ENCODE measurements at places on chromosomes 13 and 19.

GRCh38 chr13:97497400-97497799, 63.4 kb downstream of the RAP2A start:
- DNase-seq = no peak

GRCh38 chr13:26897706-26898550, 137.3 kb upstream of the GPR12 start:
- DNase-seq = no peak

DNA sequence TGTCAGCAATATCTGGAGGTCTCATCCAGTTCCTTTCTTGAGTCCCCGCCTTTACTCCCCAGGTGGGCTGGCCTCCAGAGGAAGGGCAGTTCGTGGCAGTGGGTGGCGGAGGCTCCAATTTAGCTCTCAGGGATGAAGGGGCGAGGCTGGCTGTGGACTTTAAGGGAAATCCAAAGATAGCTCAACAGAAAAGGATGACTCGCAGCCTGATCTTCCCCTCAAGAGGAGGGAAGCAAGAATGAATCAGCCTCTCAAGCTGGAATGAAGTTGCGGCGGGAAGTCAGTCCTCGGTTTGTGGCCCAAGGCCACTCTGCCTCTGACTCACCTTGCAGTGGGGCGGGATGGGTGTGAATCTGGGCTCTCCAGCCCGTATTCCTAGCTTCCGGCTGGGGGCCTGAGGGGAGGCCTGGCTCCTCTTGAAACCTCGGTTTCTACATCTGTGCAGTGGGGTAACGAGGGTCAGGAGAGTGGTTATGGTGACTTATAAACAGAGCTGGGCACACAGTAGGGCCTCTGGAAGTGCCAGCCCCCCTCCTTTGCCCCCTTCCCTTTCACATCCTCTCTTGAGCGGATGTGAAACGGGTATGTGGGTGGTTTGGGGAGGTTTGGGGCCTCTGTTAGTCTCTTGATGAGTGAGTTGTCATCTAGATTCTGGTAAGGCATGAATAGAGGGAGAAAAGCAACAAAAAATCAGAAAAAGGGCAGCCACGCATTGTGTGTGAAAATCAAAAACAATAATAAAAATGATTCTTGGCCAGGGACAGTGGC, 10.5 kb upstream of the SMG9 start:
- DNase-seq = no peak

DNA sequence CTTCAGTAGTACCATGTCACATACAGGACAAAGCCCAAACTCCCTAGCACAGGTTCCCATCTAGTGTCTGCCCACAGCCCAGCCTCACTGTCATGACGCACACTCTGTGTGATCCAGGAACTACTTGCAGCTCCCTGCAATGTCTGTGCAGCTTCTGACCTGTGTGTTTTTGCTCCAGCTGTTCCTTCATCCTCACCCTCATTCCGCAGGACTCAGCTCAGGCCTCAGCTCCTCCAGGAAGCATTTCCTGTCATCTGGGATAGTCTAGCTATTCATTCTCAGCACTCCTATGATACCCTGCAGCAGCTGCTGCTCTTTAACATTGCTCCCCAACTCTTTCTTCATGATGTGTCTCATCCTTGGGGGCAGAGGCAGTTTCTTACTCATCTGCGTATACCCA, 56.1 kb downstream of the ENOX1 start:
- no peak for DNase-seq

- DNase-seq = no peak
These were observed 1.6 kb downstream of the RPL18 start for GRCh38 chr19:48617146-48617937.

DNA sequence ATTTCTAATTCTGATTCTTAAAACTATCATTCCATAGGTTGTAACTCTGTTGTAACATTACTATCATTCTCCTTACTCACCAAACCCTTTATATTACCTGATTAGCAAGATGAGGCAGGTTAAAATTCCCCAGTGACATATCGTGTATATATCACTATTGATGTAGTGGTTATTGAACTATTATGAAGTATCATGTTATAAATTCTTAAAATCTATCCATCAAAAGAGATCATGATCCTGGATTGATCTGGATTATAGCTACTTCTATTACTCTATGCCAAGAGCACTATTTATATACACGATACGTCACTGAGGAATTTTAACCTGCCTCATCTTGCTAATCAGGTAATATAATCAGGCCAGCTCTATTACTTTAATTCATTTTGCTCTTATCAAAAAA, 533.9 kb downstream of the SLITRK6 start:
- no peak for DNase-seq

DNA sequence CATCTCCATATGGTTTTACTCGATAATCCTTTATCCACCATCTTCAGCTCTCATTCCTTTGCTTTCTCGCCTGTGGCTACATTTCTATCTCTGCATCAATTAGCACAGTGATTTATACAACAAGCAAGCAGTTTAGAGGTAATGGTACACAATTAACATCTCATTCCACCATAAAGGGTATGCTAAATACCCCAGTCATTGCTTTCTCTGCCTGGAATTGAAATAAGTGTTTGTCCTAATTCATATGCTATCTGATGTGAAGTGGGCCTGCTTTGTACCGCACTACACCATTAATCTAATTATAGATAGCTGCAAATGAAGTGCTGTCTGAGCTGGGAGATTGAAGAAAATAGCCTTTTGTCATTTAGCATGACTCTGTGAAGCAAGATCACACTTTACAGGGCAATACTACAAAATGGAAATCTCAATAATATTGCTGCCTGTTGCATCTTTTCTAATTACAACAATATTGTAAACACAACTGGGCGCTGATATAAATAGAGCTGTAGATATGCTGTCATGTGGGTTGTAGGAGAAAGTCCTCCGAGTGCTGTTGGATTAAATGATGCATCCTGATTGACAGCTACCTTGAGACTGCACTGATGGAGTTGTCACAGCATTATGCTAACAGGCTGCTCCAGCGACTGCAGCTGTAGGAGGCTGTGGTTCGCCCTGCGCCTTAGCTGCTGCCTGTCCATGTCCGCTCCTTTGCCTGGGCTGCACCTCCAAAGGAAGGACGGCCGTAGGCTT, 78.2 kb downstream of the GGACT start:
- DNase-seq = no peak

DNA sequence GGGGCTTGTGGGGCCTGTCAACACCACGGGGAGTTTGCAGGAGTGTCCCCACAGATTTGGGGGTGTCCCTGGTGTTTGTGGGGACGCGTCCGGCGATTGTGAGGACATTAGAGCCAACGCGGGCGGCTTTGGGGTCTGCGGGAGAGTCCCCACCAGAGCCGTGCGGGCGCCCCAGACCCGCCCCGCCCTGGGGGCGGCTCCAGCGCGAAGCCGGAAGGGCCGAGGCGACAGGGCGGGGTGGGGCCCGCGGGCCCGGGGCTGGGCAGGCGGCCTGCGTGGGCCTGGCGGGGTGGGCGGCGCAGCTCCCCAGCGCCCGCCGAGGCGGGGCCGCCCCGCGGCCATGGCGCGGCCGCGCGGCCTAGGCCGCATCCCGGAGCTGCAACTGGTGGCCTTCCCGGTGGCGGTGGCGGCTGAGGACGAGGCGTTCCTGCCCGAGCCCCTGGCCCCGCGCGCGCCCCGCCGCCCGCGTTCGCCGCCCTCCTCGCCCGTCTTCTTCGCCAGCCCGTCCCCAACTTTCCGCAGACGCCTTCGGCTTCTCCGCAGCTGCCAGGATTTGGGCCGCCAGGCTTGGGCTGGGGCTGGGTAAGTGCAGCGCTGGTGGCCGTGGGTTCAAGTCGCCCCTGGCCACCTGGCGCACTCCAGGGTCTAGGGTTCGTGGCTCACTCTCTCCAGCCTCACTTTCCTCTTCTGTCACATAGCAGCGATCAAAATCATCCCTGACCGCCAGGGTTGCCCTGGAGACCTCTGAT, 10.3 kb downstream of the PDE4A start:
- DNase-seq = no peak

DNA sequence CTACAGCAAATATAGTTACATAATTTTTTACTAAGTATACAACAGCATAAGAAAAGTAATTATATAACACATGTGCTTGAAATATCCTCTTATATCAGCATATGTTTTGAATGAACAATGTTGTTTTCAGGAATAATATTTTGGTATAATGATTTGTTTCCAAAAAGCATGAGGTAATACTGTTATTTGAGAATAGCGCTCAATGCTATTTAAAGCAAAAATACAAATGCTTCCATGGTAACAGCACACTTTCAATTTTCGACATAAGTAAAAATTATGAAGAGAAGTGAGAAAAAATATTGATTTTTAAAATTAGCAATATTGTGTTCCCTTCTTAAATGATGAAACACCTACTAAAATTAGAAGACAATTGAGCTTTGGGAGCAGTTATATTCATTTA, 715.9 kb upstream of the ATXN8OS start:
- DNase-seq = no peak

GRCh38 chr19:16249826-16250404, 52.2 kb downstream of the AP1M1 start:
- no peak for DNase-seq

DNA sequence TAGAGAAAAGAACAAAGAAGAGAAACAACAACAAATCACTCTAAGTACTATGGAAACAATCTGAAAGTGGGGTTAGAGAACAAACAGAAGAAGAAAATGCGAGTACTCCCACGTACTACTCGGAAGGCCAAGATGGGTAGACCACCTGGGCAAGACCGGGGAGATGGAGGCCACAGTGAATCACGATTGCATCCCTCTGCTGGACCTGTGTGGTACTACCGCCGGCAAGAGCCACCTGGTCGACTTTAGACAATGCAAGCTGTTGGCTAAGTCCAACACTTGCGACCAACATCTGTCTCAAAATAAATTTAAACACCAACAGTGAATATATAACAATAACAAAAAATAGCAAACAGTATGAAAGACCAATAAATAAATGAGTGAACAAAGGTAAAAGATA, 45.5 kb upstream of the ZNF91 start:
- DNase-seq = no peak

GRCh38 chr19:50968716-50969412, 527 bp downstream of the KLK6 start:
- DNase-seq = no peak

DNA sequence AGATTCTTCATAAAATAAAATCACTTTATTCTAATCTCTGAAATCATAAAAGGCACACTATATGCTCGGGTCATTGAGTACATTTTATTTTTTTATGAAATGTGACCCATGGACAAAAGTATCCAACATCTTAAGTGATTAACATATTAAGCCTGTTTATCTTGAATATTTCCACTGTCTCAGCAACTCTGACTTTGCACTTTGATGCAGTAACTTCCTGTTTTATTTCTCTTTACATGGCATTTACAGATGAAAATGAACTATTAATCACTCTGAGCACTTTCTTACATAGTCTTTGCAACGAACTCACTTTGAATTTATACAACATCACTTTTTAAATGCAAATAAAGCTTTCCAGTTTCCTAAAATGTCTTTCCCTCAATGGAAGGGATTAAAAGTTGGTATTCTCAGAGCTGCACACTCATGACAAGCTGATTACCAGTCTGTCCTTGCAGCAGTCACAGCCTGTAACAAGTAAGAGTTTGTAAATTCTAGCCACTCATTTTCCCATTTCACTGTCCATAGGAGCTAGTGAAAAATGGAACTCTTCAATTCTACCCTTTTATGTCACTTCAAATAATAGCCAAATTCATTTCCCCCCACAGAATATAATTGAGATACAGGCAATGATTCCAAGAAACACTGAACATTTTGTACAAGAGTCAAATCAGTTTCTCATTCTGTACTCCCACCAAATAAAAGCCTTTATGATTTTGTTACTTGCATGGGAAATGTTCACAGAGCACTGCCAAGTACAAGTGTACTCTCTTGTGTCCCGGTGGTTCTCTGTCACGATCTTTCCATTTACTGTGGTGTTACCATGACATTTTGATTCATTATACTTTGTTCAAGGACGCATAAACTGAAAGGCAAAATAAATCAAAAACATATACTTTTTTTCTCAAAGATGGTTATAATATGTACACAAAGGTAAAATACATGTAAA, 1968.9 kb downstream of the PCDH9 start:
- DNase-seq = no peak

GRCh38 chr13:97932647-97933046, 20.8 kb upstream of the IPO5 start:
- no peak for DNase-seq

DNA sequence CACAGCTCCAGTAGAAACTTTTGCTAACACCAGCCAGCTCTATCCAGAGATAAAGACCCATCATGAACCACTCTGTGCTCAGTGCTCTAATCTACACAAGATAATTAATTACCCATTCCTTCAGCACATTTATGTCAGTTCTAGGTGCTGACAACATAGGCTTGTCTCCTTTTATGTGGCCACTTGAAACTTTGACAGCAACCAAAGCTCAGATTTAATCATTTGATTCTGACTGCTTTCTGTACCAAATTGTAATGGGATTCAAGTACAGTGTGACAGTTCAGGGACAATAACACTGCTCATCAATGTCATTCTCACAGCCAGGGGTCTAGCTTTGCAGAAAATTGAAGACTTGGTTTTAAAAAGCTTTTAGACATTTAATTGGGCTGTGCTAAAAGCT, 266.6 kb downstream of the KCTD12 start:
- no peak for DNase-seq

DNA sequence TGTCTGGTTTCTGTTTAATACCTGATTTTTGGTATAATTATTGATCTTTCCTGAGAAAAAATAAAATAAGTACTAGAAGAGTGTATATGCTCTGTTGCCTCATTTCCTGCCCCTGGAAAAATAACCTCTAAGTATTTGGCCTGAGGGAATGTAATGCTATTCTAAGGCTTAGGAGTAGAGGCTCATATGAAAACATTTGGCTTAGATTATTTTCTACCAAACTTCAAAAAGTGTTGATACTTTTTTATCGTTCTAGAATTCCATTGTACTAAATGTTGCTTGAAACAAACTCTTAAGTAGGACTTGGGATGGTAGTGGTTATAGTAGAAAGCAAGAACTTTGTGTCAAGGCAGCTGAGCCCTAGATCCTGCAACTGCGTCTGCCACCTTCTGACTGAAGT, 57.8 kb downstream of the COG3 start:
- DNase-seq = no peak

- DNase-seq = no peak
These were observed 113.9 kb downstream of the SLC7A1 start for GRCh38 chr13:29481603-29482002.

GRCh38 chr19:16671652-16672274, 10.8 kb downstream of the TMEM38A start:
- DNase-seq = no peak

DNA sequence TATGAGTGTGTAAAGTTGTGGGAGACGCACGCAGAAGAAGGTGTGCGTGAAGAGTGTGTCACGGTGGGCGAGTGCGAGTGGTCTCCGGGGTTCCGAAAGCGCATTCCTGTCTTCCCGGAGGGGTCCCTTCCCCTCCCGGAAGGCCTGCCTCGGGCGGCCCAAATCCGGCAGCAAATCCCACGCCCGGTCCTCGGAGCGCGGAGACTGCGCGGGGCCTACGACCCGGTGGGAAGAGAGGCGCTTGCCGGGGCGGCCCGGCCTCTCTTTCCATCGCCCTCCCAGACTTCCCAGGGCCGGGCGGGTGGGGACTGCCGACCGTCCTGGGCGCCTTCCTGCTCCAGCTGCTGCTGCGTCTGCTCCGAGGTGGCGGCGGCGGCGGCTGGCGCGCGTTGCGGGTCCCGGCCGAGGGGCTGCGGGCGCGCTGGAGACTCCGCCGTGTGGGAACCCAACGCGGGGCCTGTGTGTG, 2.1 kb downstream of the ZIC5 start:
- DNase-seq = no peak

GRCh38 chr13:92251671-92252210, 853.3 kb downstream of the GPC5 start:
- DNase-seq = no peak

Measured in SHP77 treated with DMSO at 0.1 percent for 48 hours (cell line).